ACHN (cell line): ENCODE measurements at places on chromosomes 3 and 15.

DNA sequence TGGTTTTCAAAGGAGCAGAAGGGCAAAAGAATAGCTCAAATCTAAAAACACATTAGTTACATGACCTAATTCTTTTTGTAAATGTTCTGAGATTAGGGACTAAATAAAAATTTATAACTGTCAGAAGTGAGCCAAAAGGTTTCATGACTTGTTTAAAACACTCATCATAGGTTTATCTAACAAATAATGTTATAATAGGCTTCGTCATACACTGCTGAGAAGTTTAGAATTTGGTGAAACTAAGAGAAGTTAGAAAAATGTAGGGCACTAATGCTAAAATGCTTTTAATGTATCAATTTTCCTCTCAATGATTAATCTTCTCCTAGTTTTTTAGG is 468.8 kb upstream of the CDIN1 start:
- no peak for DNase-seq

DNA sequence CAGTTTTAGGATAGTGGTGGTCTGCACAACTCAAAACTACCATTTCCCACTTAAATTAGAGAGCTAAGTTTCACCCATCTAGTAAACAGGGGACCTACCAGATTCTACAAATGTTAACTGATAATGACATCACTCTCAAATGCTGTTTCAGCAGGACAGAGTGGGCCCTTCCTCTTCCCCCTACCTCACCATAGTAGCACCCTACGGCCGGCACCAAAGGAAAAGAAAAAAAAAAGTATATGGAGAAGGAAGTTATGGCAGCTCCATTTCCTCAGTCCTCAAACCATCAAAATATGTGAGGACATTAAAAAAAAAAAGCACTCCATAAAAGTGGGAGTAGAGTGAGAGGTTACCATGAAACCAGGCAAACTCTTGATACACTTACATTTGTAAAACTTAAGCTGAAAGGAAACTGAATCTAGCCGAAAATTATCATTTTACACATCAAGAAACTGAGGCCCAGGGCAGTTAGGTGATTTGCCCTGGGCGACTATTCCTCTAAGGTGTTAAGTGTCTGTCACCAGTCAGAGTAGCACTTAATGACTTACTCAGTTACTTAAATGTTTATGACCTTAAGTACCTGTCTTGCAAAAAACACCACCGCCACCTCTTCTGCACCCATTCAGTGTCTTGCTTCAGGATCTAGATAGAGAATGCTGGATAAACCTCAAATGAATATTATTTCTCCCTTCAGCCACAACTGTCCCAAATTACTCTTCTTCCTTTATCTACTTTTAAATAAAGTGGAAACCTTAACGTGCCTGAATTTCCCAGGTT is 2.7 kb downstream of the MSL2 start:
- peak; percentile 16 for DNase-seq

DNA sequence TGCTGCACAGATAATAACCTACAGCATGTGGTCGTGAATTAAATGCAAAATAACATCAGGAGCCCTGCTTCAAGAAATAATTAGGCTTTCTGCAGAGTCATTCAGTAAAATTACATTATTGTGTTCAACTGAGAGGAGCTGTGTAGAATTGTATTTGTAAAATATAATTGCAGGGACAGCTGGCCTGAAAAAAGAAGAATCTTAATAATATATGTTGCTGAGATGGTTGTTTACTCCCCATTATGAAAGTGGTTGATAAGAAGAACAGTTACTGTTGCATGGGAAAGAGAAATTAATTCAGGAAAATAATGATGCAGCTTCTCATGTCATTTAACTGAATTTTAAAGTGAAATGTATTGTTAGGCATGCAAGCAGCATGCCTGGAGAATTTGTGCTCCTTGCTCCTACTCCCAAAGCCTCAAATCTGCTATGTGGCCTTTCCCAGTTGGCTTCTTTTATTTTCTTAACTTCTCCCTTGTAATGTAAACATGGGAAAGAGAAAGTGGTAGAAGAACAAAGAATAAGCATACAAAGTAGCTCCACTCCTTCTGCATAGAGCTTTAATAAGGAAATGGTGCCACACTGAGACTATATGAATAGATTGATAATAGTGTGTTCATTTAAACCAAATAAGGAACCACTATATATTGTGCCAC is 100.1 kb downstream of the VGLL3 start:
- no peak for DNase-seq

DNA sequence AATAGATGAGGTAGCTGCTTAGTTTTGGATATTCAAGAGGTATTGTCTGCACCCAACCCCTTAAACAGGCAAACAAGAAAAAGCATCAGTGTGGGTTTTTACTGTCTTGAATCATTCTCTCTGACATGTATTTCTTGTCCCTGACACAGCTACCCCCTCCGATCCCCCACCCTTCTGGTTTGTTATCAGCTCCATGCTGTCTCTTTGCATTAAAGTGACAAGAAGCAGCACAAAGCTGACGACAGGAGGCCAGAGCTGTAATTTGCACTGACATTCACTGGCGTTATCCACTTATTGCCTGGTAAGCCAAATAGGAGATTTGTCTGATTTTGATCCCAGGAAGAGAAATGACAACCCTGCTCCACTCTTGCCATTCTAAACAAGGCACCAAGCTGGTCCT is 83.3 kb upstream of the SNRK start:
- DNase-seq, result no peak

DNA sequence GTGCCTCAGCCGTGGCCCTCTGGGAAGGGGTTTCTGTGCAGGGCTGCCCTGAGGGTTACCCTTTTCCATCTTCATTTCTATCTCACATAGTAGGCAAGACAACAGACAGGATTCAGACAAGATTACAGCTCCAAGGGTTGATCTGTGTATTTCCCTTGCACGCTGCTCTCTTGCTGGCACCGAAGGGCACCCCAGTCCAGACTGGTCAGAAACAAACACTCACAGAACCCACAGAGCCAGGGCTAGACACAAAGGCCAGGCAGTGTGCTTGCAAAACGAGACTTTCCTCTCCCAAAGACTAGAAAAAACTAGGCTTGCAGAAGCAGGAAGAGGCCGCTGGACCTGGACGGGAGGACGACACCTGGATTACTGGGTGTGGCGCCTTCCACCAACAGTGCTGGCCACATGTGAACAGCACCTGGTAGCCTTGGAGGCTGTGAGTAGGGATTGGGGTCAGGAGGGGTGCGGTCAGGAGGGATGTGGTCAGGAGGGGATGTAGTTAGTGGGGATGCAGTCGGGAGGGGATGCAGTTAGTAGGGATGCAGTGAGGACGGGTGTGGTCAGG is 96.8 kb downstream of the BDH1 start:
- no peak for DNase-seq

GRCh38 chr3:171770689-171771620 is 39.3 kb downstream of the PLD1 start:
- peak; percentile 83 for DNase-seq

- no peak for DNase-seq
These were observed 35.0 kb downstream of the C3orf85 start for GRCh38 chr3:109171479-109171878.

DNA sequence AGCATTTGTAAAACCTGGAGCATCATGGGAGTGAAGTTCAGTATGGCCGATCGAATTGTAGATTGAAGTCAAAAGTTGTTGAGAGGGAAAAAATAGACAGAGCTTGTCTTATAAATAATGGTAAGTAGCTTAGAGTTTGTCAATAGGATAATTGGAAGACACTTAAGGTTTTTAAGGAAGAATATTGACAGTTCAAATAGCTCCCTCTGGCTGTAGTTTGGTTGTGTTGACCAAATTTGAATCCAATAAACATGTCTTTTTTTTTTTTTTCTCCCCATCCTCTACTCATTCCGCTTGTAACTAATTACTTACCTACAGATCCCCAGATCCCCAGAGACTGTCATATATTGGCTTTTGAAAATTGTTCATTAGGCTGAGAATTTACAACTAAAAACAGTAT is 677.0 kb downstream of the AGBL1 start:
- DNase-seq, result no peak

GRCh38 chr3:136708333-136708985 is 43.7 kb downstream of the STAG1 start:
- DNase-seq, result no peak

DNA sequence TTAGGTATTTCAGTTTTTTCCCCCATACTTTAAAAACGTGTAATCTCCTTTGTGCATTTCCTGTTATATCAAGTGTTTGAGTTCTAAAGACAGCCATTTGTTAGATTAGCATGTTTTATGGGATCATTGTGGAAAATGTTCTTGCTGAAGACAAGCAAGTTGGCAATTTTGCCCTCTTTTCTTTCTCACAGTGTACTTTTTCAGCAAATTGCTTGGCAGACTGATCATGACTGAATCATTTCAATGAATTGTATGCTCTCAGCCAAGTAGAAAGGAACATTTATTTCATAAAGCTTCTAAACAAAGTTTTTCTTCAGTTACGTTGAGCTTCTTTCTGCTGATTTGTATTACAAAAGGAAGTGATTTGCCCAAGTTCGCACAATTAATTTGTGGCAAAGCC is 51.6 kb downstream of the ATG7 start:
- no peak for DNase-seq

- no peak for DNase-seq
These were observed 145.8 kb downstream of the TPRA1 start for GRCh38 chr3:127444761-127445160.

DNA sequence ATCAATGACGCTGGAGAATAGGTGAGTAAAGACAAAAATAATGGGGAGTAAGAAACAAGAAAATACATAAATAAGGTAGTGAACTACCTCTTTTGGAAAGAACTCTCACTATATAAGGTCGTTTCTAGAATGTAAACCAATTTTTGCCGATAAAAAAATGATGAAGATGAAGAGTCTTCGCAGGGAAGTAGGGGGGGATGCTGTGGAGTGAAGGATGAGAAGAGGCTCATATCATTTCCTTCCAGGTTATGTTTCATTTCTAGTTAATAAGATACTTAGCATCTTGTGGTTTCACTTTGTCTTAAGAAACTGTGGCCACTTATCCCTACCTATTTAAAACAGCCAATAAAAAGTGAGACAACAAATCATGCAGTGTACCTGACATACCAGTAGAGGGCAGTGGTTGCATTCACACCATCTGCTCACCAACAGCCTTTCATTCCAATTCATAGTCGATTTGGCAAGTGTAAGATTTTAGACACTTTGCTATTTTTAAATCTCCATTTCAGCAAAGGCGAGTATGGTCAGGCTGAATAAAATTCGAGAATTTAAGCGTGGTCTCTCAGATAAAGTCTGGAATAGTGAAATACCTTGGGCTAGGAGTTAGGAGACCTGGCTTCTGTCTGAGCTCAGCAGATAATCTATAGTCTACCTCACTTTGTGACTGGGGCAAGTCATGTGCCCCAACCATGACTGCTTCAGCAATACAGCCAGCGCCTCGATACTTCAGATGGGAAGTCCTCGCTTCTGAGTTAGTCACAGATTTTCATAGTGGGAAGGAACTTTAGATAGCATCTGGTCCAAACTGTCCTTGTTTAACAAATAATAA is 28.9 kb upstream of the ICE2 start:
- DNase-seq, result peak; percentile 63

DNA sequence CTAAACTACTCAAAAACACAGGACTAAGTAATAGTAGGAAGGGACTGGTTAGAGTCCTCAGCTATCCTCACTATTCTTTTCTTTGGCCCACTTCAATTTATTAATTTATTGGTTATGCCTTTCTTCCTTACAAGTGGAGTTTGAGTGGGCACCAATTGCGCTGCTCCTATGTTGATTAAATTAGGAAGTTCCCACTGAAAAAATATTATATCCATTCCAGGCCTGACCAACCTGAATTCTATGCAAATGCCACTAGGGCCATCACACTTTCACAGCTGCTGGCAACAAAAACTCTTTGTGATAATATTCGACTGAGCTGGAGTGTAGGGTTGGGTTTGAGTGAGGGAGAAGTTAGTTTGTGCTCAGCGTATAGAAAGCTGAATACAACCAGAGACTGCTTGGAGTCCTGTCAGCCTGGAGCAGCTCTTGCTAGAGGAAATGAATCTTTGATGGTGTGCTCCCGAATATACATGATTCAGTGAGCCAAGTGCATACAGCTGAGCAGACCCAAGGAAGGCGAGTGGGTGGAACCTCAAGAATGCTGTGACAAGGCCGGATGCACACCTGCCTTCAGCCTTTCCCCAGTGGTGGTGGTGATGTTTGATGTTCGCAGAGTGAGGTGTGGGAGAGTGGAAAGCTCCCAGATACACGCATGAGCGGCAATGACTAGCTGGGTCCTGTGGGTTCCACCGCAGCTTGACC is 1.5 kb downstream of the ARHGEF3 start:
- DNase-seq, result no peak

DNA sequence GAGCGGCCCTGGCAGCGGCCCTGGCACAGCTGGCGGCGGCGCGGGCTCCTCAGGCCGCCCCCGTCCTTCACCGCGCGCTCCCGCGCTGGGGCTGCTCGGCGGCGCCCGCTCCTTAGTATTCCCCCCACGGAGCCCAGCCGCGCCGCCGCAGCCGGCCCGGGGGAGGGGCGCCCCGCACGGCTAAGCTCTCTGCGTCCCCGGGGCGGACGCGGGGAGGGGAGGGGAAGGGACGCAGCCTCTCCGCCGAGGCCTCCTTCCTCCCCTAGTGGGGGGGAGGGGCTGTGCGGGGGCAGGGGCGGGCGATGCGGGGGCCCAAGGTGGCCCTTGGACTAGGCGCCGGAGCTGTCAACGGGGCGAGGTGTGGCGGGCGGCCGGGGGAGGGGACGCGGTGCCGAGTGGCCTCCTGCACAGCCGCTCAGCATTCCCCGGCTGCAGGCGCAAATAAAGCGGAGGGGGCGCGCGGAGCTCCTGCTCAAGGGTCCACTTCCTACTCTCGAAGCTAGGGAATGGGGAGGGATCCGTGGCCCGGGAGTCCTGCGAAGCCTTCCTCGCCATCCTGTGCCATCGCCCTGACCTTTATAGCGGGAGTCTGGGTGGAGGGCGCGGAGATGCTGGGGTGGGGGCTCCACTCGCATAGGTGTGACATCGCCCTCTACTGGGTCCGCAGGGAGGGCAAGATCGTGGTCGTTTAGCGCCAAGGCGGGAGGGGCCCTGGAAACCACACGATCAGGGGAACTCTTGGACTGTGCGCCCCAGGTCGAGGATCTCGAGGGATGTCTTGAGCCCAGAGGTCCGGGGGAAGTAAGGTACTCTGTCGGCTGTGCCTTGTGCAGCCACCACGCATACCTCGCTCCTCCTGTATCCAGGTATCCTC is 22.2 kb downstream of the EPHB3 start:
- DNase-seq, result no peak
